ENCODE measurements at places on chromosomes 13 and 19.

- no peak for DNase-seq
Observed at GRCh38 chr13:109010912-109011311, 381.5 kb downstream of the MYO16 start.

- DNase-seq, result no peak
Observed at GRCh38 chr13:50250401-50250800, 235.2 kb downstream of the KCNRG start.

- no peak for DNase-seq
Observed at GRCh38 chr19:38942471-38943181, 11.9 kb downstream of the MRPS12 start.

GRCh38 chr13:43725460-43725859, 61.3 kb downstream of the ENOX1 start:
- no peak for DNase-seq

DNA sequence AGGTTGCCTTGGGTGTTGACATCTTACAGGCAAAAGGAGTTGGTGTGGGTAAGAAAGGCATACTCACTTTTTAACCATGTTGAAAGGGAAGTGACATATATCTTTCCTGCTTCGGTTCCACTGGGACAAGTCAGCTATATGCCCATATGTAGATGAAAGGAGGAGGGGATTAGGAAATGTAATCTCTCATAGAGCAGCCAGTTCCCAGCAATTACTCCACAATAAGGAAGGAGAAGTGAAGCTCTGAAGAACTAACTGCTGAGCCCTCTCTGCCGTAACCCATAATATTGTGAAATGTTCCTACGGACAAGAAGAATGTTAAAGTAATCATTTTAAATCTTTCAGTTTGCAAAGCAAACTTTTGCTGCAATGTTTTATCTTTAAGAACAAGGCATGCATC, 82.2 kb downstream of the EDNRB start:
- no peak for DNase-seq

- DNase-seq, result no peak
Observed at GRCh38 chr19:33432446-33433170, 59.1 kb downstream of the CEBPG start.

DNA sequence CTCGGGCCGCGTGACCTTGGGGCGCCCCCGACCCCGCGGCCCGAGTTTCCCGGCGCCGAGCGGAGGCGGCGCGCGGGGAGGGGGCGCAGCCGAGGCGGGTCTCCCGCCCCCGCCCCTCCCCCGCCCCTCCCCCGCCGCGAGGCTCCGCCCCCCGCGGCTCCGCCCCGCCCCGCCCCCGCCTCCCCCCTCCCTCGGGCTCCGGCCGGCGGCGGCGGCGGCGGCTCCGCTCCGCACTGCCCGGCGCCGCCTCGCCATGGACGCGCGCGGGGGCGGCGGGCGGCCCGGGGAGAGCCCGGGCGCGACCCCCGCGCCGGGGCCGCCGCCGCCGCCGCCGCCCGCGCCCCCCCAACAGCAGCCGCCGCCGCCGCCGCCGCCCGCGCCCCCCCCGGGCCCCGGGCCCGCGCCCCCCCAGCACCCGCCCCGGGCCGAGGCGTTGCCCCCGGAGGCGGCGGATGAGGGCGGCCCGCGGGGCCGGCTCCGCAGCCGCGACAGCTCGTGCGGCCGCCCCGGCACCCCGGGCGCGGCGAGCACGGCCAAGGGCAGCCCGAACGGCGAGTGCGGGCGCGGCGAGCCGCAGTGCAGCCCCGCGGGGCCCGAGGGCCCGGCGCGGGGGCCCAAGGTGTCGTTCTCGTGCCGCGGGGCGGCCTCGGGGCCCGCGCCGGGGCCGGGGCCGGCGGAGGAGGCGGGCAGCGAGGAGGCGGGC, at the start of gene HCN2:
HCN2 (plus strand) TSS at position 189 of the 703 bp plus-strand sequence; CDS start at position 254, 65 bp downstream.
- no peak for DNase-seq

- DNase-seq, result no peak
Observed at GRCh38 chr13:106286811-106287210, 248.7 kb downstream of the EFNB2 start.

DNA sequence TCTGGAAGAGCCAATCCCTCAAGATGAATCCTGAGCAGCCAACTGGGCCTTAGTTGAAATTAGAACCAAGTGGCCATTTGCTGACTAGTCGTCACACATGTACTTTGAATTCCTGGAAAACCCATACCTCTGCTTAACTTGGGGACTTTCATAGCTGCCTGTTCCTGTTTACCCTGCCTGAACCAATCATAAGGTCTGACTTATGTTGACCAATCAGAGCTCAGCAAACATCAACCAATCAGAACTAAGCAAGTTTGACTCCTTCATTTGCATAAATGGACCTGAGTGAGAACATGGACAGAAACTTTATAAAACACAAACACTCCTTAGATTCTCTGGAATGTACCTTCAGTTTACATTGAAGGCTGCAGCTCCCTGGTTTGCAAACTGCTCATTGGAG, 50.8 kb downstream of the LATS2 start:
- DNase-seq, result no peak

- DNase-seq, result no peak
Observed at GRCh38 chr13:29664591-29664990, 69.1 kb upstream of the SLC7A1 start.

GRCh38 chr13:51047434-51048165, 63.5 kb downstream of the C13orf42 start:
- DNase-seq, result no peak

GRCh38 chr19:43639519-43640423, at the start of gene CADM4:
TSS of gene CADM4 (minus strand) at chr19:43639850. CDS start at chr19:43639790, 60 bp downstream.
- peak; percentile 16 for DNase-seq

DNA sequence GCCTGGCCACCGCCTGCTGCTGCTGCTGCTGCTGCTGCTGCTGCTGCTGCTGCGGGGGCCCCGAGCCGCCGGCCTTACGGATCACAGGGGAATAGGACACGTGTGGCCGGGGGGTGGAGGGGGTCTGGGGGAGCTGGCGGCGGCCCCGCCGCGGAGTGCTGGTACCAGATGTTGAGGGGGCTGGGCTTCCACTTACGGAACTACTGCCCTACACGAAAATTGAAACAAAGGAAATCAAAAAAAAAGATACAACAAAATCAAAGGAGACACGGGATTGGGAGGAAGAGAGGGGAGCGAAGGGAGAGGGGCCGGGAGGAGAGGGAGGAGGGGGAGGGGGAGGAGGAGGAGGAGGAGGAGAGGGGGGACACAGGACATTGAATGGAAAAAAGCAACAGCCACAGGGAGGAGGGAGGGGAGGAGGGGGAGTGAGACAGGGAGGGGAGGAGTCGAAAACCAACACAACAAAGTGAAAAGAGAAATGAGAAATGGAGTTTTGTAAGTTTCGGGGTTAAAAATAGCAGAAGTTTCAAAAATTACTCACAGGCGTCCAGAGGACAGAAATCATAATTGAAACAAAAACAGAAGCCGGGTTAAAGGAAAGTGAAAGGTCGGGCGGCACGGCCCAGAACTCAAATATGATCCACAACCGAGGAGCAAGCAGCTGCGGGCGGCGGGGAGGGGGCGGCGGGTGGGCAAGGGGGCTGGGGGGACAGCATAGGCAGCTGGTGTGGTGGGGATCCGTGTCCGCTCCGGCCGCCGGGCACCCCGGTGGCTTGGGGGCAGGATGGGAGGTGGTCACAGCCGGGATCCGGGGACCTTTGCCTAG, 57.8 kb downstream of the IER2 start:
- DNase-seq, result peak; percentile 21

DNA sequence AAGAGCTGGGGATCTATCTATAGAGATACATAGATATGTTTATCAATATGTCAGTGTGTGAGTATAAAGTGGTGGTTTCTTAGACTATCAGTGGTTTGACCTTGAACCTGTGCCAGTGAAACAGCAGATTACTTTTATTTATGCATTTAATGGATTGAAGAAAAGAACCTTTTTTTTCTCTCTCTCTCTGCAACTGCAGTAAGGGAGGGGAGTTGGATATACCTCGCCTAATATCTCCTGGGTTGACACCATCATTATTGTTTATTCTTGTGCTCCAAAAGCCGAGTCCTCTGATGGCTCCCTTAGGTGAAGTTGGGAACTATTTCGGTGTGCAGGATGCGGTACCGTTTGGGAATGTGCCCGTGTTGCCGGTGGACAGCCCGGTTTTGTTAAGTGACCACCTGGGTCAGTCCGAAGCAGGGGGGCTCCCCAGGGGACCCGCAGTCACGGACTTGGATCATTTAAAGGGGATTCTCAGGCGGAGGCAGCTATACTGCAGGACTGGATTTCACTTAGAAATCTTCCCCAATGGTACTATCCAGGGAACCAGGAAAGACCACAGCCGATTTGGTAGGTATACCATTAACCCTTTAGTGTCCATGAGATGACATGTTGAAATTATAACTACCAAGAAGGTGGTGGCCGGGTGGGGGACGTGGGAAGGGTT, 880 bp downstream of the FGF9 start:
- DNase-seq, result no peak

GRCh38 chr13:99339230-99339721, 32.1 kb upstream of the GPR183 start:
- no peak for DNase-seq

DNA sequence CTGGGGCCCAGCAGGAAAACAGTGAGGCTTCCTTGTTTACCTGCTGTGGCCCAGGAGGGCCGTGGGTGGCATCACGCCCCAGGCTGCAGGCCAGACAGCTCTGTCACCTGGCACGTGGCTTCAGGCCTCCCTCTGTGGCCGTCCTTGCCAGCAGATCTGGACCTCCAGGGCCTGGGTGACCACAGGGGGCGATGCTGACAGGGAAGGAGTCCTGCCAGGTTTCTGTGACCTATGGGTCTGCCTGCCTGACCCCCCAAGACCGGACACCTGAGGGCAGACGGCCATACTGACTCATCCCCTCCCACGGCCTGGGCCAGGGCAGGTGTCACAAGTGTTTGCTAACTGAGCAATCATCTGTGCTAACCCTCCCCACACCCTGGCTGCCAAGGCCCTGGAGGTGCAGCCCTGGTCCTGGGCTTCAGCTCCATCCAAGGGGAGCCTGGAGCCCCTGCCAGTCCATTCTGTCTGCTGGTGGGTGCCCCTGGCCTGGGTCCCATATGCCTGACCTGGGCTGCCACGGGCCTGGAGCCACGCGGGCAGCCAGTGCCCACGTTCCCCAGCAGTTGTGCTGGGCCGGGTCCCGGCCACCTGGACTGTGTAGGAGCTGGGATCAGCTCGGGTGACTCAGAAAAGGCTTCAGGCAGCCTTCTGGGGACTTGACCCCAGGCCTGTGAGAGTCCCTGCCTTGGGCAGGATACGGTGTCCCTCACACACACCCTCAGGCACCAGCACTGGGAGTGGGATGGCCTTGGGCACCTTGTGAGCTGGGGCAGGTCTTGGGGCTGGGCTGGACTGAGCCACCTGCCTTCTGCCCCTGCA, 3.7 kb downstream of the CDC34 start:
- DNase-seq, result no peak

GRCh38 chr13:44331912-44332851, 41.4 kb upstream of the SERP2 start:
- no peak for DNase-seq

- no peak for DNase-seq
Observed at GRCh38 chr19:15438124-15438496, 11.6 kb downstream of the WIZ start.

DNA sequence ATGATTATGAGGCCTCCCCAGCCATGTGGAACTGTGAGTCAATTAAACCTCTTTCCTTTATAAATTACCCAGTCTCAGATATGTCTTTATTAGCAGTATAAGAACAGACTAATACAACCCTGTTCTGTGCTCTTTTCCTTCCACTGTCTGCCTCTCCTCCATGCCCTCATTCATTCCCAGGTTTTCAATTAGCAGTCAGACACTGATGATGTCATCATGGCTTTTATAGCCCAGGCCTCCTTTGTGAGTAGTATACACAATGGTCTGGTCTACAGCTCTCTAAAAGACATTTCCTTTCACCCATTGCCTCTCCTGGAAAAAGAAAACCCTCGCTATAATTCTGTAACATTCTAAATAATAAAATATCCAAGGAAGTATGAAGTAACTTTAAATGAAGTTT, 25.5 kb downstream of the FGF14 start:
- no peak for DNase-seq

GRCh38 chr13:40120288-40120687, 464.8 kb downstream of the COG6 start:
- no peak for DNase-seq

GRCh38 chr19:45901912-45902650, at the start of gene MYPOP:
TSS of gene MYPOP (minus strand) at chr19:45902613. CDS start at chr19:45901773, 840 bp downstream.
- DNase-seq, result no peak

DNA sequence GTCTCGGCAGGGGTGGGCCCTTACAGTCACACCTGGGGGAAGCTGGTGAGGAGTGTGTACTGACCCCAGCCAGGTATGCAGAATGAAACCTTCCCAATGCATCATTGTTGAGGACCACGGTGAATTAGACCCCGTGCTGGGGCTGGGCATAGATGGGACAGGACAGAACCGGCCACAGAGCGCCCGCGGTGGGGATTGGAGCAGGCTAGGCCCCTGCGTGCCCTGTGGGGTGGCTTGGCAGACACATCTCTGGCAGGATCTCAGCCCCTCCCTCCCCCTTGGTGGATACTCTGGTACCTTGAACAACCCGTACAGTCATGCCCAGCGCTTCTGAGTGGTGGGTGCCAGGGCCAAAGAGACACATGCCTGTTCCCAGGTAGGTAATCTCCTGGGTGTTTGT, 200.6 kb downstream of the TEX29 start:
- no peak for DNase-seq

DNA sequence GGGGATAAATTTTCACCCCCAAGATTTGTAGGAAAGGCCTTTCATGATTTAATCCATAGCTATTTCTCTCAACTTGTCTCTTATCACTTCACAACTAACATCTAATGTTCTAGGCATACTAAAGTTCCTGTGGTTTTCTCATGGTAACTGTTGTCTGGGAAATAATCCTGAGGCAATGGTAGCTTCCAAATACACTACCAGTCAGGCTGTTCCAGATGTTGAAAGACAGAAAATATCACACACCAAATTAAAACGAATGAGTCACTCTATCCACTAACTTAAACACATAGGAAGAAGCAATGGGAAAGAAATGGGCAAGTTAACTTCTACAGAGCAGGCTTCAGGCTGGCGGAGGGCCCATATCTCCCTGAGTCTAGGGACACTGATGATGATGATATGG, 77.7 kb upstream of the MYO16 start:
- no peak for DNase-seq

DNA sequence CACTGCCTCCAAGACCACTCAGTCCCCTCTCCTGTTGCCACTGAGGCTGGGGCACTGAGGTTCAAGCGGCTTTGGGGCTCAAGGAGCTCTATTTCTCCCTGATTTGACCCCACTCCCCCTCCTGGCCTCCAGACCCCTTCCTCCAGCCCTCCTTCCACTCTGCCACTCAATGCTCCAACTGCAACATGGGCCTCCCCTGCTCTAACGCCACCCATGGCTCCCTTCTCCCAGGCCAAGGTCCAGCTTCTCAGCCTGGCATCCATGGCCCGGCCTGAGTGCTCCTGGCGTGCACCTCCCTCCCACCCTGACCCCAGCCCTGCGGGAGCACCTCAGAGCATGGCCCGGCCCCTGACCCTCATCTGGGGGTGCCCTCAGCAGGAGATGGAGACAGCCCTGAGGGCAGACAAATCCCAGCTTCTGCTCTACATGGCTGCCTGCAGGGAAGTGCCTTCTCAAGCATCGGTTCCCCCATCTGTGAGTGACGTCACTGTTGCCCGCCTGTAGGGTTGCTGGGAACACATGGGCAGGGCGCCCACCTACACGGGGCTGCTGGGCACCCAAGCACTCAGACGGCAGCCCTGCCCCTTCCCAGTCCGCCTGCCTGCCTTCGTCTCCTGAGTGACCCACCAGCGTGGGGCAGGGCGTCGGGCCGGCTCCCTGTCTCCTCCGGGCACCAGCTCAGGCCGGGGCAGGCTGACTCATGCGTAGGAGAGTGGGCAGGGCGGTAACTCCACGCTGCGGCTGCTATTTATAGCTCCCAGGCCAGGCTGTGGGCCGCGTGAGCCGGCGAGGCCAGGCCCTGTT, 1.6 kb upstream of the DIRAS1 start:
- no peak for DNase-seq

Data from stimulated activated CD8-positive, alpha-beta memory T cell treated with anti-CD3 and anti-CD28 coated beads, Interleukin-2, amount 100 ng/mL, for 1 hour (primary cell).